Mesothelial cell of epicardium (in vitro differentiated cells): ENCODE measurements at places on chromosomes 6 and 20.

DNA sequence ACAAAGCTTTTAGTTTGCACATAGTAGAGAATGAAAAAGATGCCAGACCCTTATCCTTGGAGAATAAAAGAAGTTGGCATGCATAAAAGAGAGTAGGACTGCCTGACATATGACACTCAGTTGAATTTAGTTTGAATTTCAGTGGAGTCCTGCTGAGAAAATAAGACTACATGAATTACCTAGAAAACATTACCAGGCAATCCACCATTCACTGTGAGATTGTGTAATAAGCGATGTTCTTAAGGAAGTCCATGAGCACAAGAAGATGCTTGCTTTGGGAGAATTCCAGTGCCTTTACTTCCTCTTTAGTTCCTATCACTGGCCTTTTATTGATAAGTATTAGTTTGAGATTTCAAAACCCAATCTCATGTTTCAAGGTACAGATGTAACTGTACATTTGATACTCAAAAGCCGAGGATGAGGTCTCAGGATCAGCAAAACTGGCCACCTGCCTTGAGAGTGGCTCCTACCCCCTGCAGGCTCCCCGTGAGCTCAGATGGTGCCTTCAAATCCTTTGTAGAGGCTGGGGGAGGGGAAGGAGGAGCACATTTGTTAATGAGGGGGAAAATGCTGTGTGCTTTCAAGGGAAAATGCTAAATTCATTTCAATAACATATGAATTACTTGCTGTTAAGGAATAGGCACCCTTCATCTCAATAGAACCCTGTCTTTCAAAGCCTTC is 11.2 kb upstream of the UNC93A start:
- DNase-seq = no peak

GRCh38 chr6:85482905-85483700 is 33.2 kb downstream of the NT5E start:
- DNase-seq = peak; percentile 87

DNA sequence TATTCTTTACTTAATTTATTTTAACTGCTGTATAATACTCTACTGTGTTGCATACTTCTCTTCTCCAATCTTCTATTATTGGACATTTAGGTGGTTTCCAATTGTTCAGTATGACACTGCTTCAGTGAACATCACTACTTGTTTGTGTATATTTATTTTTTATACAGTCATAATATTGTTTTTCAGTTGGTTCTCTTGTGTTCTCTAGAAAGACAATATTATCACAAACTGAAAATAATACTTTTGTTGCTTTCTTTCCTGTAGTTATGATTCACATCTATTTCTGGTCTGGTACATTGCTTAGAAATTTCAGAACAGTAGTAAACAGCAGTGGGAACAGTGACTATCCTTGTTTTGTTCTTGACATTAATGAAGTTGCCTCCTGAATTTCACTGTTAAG is 62.8 kb upstream of the GTSF1L start:
- no peak for DNase-seq

- DNase-seq = no peak
Measured at GRCh38 chr6:12232821-12233220, 57.3 kb upstream of the EDN1 start.

GRCh38 chr6:161963634-161964234 is 689.9 kb upstream of the AGPAT4 start:
- no peak for DNase-seq

DNA sequence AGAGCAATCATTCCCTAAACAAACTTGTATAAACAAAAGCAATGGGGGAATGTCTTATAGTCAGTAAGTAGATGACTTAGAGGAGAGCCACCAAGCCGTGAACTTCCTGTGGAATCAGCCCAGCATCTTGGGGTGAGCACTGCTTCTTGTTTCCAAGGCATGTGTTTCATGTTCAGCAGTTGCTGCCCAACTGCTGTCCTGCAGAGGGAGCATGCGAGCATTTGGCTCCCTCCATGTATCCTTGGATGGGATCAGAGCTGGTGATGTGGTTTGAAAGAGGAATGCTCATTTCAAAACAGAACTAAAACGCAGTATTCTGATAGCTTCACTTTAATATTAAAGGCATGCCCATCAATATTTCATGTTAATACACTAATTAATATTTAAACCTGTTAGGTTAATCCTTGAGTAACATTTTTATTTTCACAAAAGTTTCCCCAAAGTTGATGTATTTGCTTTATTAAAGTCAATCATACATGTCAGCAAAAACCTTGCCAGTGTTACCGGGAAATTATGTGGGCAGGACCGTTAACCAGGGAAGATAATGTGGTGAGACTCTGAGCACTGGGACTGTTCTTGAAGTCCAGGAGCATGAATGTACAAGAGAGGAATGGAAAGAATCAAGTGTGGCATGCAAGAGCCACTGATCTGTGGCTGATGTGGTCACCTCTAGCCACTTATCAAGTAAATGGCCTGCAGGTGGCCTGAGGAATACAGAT is 172.1 kb upstream of the GGTLC1 start:
- no peak for DNase-seq

DNA sequence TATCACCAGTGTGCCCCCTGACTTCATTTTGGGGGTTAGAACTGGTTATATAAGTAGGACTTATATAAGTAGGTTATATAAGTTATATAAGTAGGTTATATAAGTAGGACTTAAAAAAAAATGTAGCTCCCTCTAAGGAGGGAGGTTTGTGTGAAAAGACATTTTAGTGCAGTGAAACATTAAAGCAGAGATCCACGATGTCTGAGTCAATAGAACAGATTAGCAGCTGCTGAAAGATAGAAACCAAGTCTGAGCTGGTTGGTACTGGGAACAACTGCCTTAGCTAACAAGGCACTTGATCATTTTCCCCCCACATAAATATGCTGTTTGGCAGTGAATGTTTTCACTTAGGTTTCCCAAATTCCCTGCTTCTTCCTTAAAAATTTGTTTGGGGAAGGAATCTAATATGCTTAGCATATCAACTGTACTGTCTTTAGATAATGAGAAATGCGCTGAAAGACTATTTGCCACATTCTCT is 2.1 kb upstream of the RPS12 start:
- DNase-seq = no peak
